A549 treated with ZK216348 at 1 μM for 4 hours (cell line): ENCODE measurements at places on chromosomes 13 and 19. TPM values are rescaled to one million over a fixed set of nuclear protein-coding genes. Genes with fewer than 3 reads are reported as not detected.

The CLDN10 gene
- 0.18 to 0.20 TPM in 2 of 5 replicates, not detected in the others for total RNA-seq

The ZNF737 gene
- total RNA-seq: 0.22 TPM in 1 of 5 replicates, not detected in the others

The ZNF823 gene
- 2.1 to 3.4 TPM (median 2.6 TPM) in 5 replicates for total RNA-seq

The MIR17HG gene
- total RNA-seq: 0.51 to 1.6 TPM (median 1.3 TPM) in 5 replicates

The C1QTNF9B gene
- total RNA-seq: not detected in 5 replicates

The C13orf46 gene
- 0.15 to 0.49 TPM (median 0.20 TPM) in 4 of 5 replicates, not detected in the other for total RNA-seq

The GJB6 gene
- not detected in 5 replicates for total RNA-seq

The CLEC11A gene
- total RNA-seq: 5.1 to 11.7 TPM (median 9.1 TPM) in 5 replicates

The IFI30 gene
- 7.9 to 26.4 TPM (median 16.4 TPM) in 5 replicates for total RNA-seq

The ITGBL1 gene
- 1.2 to 2.0 TPM (median 1.6 TPM) in 5 replicates for total RNA-seq

The NMRK2 gene
- not detected in 5 replicates for total RNA-seq

The FGF9 gene
- total RNA-seq: 0.07 TPM in 1 of 5 replicates, not detected in the others

The C19orf33 gene
- 493 to 766 TPM (median 736 TPM) in 5 replicates for total RNA-seq

The COL5A3 gene
- total RNA-seq: 2.8 to 4.5 TPM (median 3.1 TPM) in 5 replicates

The CBARP gene
- total RNA-seq: 2.3 to 6.0 TPM (median 4.7 TPM) in 5 replicates

The NFIC gene
- 28.0 to 57.6 TPM (median 48.4 TPM) in 5 replicates for total RNA-seq

The ZNF418 gene
- total RNA-seq: 0.58 to 0.97 TPM (median 0.84 TPM) in 5 replicates

The NXNL1 gene
- not detected in 5 replicates for total RNA-seq

The ZNF93 gene
- total RNA-seq: not detected in 5 replicates

The CPAMD8 gene
- total RNA-seq: 0.04 to 0.46 TPM (median 0.42 TPM) in 3 of 5 replicates, not detected in the others

The NANOS3 gene
- total RNA-seq: 2.3 to 3.7 TPM (median 2.6 TPM) in 5 replicates

The CYP2S1 gene
- total RNA-seq: 16.4 to 27.1 TPM (median 24.1 TPM) in 5 replicates

The PNMA8A gene
- total RNA-seq: 8.1 to 11.0 TPM (median 10.6 TPM) in 5 replicates

The JAK3 gene
- 0.27 to 0.43 TPM (median 0.32 TPM) in 5 replicates for total RNA-seq

The GPC6 gene
- 3.8 to 7.2 TPM (median 5.6 TPM) in 5 replicates for total RNA-seq

The CHERP gene
- total RNA-seq: 22.9 to 33.4 TPM (median 32.8 TPM) in 5 replicates

The LILRA1 gene
- not detected in 5 replicates for total RNA-seq

The WDR87 gene
- not detected in 5 replicates for total RNA-seq

The ZNF793 gene
- total RNA-seq: 0.16 TPM in 1 of 5 replicates, not detected in the others

The APOC4 gene
- not detected in 5 replicates for total RNA-seq
